ENCODE measurements at places on chromosomes 12 and 14.

DNA sequence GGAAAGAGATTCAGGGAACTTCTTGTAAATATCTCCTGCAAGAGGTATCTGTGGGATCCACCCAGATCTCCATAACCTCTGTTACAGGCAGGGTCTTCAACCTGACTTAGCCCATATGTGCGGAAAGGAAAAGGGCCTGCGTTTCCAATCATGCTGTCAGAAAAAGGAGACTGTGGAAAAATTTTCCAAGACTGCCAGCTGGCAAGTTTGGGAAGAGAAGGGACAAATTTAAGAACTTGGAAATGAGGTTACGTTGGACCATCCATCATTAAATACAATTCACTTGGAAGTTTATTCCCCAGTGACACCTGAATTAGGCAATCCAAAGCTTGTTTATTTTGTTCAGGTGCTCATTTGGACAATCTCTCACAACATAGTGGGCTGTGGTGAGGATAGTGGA, 13.9 kb downstream of the PTHLH start:
- no peak for DNase-seq

GRCh38 chr12:32402170-32402569, 2.8 kb downstream of the FGD4 start:
- no peak for DNase-seq

DNA sequence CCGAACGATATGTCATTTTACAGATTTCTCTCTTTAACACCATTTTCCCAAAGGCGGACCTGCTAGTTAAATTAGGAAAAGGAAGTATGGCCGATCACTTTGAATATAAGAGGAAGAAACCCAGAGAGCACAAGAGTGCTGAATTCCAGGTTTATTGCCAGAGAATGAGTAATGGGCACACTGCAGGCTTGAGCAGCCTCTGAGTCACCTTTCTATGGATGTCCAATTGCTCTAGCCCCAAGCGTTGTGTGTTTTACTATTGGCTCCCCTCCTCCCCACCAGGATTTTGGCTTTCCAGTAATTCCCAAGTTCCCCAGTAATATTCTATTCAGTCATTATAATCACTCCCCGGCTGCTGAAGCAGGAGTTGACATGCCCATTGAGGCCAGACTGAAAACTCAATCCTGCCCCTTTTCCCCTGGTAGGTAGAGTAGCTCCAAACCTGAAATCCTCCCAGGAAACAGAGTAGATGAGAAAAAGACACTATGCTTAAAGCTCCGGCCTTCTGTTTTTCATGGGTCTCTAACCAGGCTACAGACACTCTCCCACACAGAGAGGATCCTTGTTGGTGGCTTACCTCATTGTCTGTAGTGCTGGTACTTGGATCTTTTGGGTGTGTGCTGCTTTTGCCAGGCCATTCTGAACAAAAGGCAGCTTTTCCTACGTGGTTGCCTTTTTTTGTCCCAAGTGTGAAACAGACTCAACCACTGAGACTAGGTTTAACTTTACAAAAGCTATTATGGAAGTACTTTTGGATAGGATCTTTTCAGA, 704.3 kb upstream of the FLRT2 start:
- DNase-seq, result no peak

DNA sequence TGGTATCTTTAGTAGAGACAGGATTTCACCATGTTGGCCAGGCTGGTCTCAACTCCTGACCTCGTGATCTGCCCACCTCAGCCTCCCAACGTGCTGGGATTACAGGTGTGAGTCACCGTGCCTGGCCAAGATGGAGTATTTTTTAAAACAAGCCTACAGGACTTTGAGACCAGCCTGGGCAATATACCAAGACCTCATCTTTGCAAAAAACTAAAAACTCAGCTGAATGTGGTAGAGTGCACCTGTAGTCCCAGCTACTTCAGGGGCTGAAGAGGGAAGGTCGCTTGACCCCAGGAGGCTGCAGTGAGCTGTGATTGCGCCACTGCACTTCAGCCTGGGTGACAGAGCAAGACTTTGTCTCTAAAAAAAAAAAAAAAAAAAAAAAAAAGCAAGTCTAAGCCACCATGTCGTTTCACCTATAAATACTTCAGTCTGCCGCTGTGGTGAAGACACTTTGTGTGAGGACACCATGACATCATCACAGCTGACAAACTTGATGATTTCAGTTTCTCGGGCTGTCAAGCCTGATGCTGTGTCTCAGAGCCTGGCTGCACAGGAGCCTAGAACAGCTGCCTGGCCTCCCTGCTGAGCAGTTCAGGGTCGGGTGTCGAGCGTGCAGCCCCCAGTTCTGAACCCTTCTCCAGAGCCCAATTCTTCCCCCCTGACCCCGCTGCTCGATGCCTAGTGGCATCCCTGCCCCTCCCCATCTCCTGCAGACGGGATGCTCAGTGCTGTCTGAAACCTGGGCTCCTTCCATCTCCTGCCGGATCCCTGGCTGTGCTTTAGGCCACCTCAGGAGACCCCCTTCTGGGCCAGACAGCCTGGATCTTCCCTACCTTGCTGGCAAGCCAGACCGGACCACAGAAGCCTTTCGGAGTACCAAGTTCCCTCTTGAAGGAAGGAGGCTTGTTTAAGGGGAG, 119.2 kb upstream of the EVL start:
- DNase-seq, result no peak

GRCh38 chr12:80442426-80443222, 1.4 kb upstream of the PTPRQ start:
- no peak for DNase-seq

DNA sequence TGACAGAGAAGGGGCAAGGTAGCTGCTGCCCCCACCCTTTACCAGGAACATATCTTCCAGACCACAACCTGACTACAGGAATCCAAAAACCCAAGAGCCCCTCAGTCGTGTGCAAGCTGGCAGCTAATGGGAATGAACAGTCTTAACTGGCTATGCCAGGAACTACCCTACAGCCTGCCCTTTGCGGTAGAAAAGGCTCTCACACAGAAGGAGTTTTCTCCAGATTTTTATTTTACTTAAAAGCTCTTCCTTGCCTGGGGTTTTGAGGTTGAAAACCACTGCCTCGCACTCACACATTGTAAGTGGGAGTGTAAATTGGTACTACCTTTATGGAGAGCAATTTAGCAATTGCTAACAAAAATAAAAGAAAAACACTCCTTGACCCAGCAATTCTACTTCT, 28.3 kb downstream of the PITPNM2 start:
- DNase-seq, result no peak

GRCh38 chr12:94873734-94874517, 129.6 kb downstream of the NDUFA12 start:
- no peak for DNase-seq

GRCh38 chr14:71739273-71739990, 192.8 kb upstream of the RGS6 start:
- DNase-seq, result no peak

DNA sequence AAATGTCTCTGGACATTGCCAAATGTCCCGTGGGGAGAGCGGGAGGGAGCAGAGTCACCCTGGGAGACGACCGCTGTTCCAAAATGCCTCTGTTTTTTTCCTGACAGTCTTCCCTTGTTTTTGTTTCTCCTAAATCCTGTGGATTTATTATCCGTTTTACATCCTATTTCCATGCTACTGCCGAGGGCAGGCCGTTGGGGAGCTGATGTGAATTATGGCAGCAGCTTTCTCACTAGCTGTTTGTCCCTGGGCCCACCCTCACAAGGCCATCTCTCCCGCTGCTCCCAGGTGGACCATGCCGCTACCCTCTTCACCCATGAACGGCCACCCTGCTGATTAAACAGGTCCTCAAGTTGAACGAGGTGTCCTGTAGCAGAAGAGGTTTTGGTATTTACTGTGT, 55.2 kb downstream of the FBXL14 start:
- no peak for DNase-seq

DNA sequence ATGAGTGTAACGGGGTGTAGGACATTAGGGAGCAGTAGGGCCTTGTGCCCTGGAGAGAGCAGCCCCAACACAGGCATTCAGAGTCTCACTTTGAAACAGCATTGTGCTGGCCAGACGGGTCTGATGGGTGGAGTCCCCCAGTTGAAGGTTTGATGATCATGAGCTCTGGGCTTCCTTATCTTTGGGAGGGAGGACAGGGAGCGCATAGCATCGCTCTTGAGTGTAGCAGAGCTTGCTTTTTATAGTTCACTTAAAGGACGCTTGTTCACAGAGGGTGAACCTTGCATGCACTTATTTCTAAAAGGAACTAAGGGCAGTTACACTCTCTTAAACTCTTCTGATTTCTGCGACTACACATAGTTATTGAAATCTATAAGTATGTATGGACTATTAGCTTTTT, 10.6 kb downstream of the KCNK13 start:
- DNase-seq, result no peak

DNA sequence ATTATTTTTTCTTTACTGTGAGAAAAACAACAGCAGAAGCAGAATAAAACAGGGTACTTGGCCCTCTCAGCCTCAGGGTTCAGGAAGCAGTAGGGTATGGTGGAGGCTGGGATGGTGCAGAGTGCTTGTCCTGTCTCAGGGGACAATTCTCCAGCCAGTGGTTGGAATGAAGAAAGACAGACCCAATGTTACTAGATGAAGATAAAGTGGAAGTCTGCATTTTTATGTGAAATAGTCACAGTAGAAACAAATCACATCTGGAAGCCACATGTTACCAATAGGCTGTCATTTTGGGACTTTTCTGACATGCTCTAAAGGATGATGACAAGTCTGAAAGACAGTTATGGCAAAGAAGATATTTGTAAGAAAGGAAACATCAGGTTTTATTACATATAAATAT, 32.3 kb downstream of the PROX2 start:
- DNase-seq, result no peak

GRCh38 chr14:105473033-105473676, 1.5 kb upstream of the CRIP2 start:
- DNase-seq, result no peak

GRCh38 chr14:57736391-57736790, 129.5 kb downstream of the SLC35F4 start:
- DNase-seq, result no peak

DNA sequence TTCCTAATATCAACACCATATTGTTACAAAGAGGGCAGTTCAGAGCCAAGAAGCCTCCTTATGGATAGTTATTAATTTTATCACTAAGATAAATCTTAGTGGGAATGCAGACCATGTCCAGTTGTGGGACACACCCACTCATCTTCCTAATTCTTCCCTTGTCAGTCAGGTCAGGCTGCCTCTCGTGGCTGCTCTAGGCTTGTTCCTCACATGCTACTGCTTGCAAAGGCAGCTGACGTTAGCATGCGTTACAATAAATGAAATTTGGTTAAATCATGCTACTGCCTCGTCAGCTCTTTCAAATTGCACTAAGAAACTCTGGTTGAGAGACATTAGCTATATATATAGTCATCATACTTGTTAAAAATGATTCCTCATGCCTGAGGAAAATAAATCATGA, 108.4 kb downstream of the CAND1 start:
- DNase-seq, result no peak

DNA sequence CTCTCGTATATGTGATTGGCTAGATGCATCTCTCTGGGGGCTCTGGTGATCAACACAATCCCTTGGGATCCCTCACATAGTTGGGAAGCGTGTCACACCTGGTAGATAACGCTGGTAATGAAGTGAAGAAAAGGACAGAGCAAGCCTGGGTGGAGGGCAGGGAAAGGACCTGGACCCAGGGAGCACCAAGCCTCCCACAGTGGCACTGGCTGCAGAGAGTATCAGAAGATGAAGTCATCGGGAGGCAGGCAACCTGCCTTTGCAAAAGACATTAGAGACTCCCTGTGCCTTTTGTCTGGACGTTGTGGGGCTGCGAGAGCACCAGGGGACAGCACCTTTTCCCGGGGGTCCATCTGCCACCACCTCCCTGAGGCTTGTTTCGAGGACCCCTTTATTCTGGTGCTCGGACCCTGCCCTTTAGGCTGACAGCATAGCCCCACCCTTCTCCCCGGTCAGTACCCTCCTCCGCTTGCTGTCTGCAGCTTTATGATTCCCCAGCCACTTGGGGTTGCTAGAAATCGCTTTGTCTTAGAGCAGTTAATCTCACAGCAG, 116.4 kb downstream of the EML1 start:
- no peak for DNase-seq

- DNase-seq, result no peak
Observed at GRCh38 chr14:92532490-92533163, 19.0 kb downstream of the RIN3 start.

- DNase-seq, result no peak
Observed at GRCh38 chr14:22737052-22737451, 29.4 kb upstream of the OXA1L start.

DNA sequence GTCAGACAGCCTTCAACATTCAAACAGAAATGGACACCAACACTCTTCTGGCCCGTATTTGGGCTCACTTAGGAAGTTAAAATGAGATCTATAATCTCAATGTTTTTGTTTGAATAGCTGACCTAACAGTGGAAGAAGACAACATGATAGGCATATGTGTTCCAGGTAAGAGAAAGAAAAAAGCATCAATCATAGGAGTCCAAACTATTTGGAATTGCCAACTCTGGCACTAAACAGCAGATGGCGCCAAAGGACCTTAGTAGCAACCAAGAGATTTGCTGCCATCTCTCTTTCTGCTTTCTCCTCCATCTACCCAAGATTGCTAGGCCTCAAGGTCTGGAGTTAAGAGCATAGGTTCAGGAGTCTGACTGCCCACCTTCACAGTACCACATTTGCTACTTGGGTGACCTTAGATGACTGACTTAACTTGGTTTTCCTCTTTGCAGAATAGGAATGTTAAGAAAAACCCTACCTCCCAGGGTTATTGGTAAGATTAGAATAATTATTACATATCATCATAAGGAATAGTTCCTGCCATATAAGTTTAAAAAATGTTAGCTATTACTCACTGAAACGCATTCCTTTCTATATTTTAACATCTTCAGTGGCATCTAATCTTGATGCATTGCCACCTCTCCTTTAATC, 30.2 kb downstream of the PEX5 start:
- peak; percentile 79 for DNase-seq

DNA sequence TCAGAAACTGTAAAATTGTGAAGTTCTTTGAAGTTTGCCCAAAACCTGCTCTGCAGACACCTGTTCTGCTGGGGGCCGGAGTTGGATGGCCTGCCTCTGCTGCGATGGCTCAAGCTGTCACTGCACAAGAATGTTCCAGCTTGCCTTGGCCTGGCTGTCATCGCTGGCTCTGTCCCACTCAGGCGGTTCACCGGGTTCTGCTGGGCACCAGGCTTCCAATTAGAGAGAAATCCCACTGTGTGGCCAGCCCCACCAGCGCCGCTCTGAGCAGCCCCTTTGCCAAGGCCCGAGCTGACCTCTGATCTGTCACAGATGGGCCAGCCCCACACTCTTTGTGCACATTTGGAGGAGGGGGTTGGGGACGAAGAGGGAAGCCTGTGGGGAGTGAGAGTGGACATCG, 71.7 kb upstream of the GPATCH2L start:
- no peak for DNase-seq

All from CD4-positive, alpha-beta T cell treated with Interferon alpha-2 for 1 hour (primary cell).